ENCODE measurements at places on chromosomes 2 and 18.

- no peak for DNase-seq
Observed at GRCh38 chr2:209424199-209424701, 403 bp downstream of the MAP2 start.

GRCh38 chr18:76593843-76594242 is 98.8 kb upstream of the ZNF516 start:
- no peak for DNase-seq

- DNase-seq, result no peak
Observed at GRCh38 chr2:126761256-126761980, 105.5 kb downstream of the GYPC start.

- DNase-seq, result no peak
Observed at GRCh38 chr2:235191486-235191885, 239.7 kb downstream of the SH3BP4 start.

Data from CD4-positive, CD25-positive, alpha-beta regulatory T cell (primary cell).